T-helper 1 cell (primary cell): ENCODE measurements at places on chromosomes 7 and 10.

DNA sequence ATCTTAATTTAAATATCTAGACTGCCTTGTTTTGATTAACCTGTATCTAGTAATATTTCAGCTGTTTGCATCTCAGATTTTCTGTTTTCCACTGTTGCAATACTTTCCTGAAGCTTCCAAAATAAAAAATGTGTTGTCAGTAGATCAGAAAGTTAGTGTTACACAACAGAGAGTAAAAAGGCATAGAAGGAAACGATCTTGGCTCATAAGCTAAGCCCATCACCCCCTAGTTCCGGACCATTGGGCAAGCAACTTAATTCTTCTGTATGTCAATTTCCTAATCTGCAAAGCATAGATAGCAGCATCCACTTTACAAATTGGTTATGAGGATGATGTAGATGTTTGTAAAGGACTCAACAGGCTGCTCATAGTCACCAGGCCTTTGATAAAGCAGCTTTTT is 4.4 kb downstream of the PON3 start:
- no peak for DNase-seq

- DNase-seq: no peak
These were observed 127.7 kb downstream of the SPAG6 start for GRCh38 chr10:22473044-22473443.

DNA sequence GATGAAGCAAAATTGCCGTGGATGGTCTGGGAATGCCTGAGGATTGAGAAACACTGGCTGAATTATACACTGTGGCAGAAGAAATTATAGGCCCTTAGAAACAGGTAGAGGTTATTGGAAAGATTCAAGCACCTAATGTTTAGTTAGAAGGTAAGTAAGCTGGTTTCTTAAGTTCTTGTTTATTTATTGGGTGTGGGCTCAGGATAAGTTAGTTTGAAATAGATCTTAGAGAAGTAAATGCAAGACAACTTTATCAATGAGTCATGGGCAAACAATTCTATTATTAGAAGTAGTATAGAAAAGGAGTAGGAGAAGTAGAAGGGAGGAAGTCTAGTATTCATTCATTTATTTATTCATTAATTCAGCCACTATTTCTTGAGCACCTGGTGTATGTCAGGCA is 96.5 kb downstream of the KAT6B start:
- DNase-seq: no peak

DNA sequence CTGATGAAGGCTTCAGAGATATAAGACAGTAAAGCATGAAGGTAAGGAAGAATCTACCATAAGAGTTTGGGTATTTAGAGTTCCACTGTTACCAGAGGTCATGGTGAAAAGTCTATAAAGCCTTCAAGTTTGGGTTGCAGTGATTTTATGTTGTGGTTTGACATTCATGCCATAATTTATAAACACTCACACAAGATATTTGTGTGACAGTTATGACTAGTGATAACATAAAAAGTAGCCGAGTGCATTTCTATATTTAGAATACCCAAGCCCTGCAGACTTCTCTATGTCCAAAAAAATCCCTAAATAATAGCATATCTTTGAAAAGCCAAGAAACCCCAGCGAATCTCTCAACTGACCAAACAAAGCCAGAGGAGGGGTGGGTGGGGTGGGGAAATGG is 229.9 kb downstream of the CXCL12 start:
- DNase-seq: no peak

DNA sequence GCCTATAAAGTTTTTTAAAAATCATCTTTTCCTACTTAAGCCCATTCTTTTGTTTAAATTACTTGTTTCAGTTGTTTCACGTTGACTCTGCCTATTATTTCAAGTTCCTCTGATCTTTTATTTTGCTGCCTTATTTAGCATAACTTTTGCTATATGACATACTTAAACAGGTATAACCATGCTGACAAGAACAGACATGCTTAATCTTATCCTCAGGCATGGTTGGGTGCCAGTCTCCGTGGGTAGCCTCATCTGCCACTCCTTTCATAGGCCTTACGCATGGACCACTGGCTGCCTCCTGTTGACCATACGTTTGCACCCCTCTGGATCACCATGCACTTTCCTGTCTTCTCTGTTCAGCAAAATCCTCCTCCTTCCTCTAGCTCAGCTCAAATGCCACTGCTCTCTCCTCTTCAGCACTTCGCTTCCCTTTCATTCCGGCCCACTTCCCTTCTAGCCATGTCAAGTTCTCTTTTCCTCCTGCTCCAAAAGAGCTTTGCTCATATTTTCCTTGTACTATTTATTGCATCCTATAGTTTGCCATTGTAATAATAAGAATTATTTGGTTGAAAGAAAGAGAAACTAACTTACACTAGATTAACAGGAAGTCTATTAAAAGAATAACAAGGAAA is 10.0 kb upstream of the TSPAN33 start:
- DNase-seq: no peak
